SHP77 (cell line): ENCODE measurements at places on chromosomes 3 and 15.

DNA sequence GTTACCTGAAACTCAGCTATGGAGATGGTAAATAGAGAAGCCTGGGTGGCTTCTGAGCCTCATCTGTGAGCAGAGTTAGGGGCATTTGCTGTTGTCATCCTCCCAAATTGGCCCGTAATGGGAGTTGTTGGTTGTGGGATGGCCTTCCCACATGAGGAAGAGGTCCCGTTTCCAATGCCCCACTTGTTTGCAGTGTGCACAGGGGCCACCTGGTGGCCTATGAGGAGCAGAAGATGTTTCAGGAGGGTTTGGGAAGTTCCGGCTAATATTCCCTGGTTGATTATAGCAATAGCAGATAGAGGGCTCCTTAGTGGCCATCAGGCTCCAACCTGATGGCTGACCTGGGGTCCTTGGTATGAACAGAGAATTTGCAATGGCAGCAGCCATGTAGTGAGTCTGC is 1546.5 kb downstream of the OTOL1 start:
- DNase-seq, result no peak

- no peak for DNase-seq
These were observed 30.4 kb downstream of the VGLL3 start for GRCh38 chr3:86960550-86960949.

DNA sequence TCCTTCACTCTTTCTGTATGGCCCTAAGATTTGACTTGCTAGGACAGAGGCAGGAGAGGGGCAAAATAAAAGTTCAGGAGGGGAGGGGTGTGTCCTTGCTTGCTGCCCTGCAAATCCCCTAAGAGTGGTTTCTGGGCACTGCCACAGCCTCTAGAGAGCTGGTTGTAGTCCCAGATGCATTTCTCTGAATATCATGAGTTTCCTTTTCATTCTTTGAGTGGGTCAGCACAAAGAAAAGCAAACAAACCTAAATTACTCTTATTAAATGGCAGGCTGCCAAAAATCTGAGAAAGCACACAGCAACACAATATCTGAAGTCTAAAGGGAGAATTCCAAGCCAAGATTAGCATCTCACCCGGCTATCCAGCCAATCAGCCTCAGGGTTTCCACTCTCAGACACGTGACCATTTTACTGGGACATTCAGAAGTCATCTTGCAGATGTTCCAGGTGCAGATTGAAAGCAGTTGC is 919.3 kb downstream of the TUSC7 start:
- peak; percentile 96 for DNase-seq

GRCh38 chr3:53890726-53891475 is 758 bp downstream of the SELENOK start:
- DNase-seq, result no peak

GRCh38 chr15:68372291-68372811 is 59.6 kb downstream of the ITGA11 start:
- no peak for DNase-seq

- no peak for DNase-seq
These were observed 304.0 kb downstream of the CACNA2D3 start for GRCh38 chr3:54426381-54426780.

- DNase-seq, result no peak
These were observed 240.9 kb downstream of the UACA start for GRCh38 chr15:70522323-70522966.

DNA sequence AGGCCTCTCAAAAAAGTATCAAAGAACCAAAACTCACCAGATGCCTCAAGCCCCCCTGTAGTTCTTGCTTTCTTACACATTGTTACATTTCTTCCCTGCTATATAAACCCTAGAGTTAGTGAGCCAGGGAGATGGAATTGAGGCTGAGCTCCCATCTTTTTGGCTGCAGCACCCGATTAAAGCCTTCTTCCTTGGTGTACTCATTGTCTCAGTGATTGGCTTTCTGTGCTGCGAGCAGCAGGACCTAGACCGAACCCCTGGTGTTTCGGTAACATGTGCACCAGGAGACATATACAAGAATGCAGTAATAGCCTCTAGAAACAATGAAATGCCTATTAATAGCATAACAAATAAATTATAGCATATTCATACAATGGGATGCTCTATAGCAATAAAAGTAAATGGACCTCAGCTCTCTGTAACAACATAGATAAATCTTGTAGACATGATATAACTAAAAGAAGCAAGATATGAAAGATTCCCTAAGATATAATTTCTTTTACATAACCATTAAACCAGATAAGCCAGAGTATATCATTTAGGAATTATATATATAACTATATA is 174.0 kb downstream of the NEK11 start:
- DNase-seq, result no peak

- DNase-seq, result no peak
These were observed 193.5 kb downstream of the TNIK start for GRCh38 chr3:171266740-171267073.

GRCh38 chr3:82087958-82088357 is 326.5 kb upstream of the GBE1 start:
- DNase-seq, result no peak
